ENCODE measurements at places on chromosomes 7 and 10.

DNA sequence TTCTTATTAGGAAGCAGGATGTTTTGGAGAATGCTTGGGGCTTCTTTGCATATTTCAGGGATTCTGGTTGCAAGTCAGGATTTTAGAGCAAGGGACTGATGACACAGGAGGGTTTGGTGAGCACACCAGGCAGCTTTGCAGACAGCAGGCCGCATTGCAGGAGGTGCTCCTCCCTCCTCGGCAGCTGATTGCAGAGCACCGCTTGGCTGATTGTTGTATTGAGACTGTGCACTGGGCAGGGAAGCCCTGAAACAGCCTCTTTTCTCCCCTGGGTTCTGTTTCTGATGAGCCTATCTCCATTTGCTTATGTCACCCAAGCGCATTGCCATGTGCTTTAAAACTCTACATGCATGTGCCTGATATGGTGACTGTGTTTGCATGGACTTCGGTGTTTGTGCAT, 769.6 kb downstream of the GRID1 start:
- DNase-seq, result no peak

DNA sequence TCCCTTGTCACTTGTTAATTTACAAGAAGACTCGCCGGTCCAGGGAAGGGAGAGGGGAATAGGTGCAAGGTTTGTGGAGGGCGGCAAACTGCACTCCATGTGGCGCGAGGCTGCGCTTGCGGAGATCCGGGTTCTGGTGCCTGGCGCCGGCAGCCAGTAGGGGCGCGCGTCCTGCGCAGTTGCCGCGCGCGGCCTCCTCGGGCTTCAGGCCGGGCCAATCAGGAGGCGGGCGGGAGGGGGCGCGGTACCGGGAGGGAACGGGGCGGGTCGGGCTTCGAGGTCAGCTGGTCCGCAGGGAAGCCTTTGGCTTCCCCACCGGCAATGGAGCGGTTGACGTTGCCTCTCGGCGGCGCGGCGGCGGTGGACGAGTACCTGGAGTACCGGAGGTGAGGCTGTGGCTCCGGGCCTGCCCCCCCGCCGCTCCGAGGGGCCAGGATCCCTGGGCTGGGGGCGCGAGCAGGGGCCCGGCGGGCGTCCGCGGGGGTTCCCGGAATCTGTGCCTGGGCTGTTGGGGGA, at the start of gene FAM221A:
Gene FAM221A (plus strand): TSS at position 302 of the 516 bp plus-strand sequence. CDS start 20 bp downstream, at position 322.
- DNase-seq, result peak; percentile 91

GRCh38 chr10:68826764-68827591, at the start of gene STOX1:
Gene STOX1, plus strand, starts transcription at chr10:68827531. Its CDS starts 93 bp downstream, at chr10:68827624.
- peak; percentile 24 for DNase-seq

- DNase-seq, result no peak
Measured at GRCh38 chr7:51045319-51046102, 262.8 kb upstream of the GRB10 start.

GRCh38 chr10:72692744-72692993, 726 bp downstream of the MCU start:
- no peak for DNase-seq

GRCh38 chr7:128941946-128942526, 4.3 kb downstream of the IRF5 start:
- DNase-seq, result no peak

GRCh38 chr10:8037199-8037801, 17.2 kb upstream of the GATA3 start:
- no peak for DNase-seq

- DNase-seq, result no peak
Measured at GRCh38 chr7:52826515-52827265, 208.7 kb upstream of the POM121L12 start.

DNA sequence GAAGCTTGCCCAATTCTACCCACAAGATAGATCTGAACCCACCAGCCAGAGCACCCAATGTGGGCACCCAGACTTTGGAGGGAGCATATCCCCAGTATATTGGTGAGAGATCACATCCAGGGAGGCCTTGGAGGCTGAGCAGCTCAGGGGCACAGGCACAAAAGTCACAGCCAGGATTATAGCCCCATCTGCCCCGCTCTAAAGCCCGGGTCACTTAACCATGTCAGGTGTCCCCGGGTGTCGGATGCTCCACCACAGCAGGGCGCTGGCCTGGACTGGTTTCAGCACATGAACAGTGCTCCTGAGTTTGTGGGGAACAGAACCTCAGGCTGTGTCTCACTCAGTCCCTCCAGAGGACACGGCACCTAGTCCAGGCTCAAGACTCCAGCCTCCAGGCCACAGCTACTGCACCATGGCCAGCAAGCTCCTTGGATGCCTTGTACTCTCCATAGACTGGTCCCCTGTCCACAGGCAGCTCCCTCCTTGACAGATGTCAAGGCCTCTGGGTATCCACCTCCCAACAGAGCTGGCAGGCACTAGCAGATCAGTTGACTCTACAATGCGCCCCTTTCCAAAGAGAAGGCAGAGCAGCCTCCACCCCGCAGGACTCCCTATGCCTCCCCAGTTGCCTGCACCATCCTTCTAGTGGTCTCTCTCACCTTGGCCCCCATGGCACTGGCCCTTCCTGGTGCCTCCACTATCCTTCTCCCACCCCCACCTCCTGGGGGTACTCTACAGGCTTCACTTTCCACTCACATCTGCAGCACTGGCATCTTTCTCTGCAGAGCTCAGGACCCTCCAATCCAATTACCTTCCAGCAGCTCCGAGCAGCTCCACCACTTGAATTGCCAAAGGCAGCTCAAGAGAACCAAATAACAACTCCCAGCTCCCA, 306.0 kb downstream of the GRID1 start:
- no peak for DNase-seq

Data from NCI-H1930 (cell line).